T-cell (primary cell): ENCODE measurements at places on chromosomes 6 and 20.
A peak's percentile ranks its signal among the peaks of the same experiment; 100 is the strongest.

DNA sequence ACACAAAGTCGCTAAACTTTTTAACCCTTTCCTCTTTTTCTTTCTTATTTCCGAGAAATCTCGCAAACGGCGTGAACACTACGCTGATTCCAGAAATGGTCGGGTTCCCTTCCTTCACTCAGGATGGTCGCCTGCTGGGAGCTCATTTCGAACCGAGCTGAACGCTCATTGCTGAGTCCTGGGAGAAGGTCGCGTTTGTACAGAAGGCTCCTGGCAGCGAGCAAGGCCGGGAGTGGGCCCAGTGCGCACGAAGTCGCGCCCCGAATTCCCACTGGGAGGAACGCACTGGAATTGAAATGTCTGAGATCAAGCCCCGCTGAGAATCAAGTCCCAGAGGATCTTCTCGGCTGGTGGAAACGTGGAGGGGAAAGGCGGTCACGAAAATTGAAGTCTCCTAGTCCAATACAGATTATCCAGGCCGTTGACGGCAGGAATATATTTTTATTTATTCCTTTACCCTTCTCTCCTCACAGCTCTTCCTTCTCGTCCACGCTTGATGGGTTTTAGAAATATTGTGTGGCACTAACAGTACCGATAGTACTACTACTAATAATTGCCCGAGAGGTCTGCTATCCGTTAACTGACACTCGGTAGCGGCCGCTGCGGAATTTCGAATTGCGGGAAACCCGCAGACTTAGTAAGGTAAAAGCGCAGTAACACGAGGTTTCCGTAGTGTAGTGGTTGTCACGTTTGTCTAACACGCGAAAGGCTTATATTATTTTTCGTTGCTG lies 207.2 kb upstream of the ZNF184 start:
- no peak overlapping the region for H3K27ac ChIP-seq
- H3K36me3 ChIP-seq, result no peaks in the 10 kb centered on the region
- no peaks in the 10 kb centered on the region for H3K4me1 ChIP-seq
- no peak overlapping the region for H3K4me3 ChIP-seq

- H3K27me3 ChIP-seq, result no peaks in the 10 kb centered on the region
- no peaks in the 10 kb centered on the region for H3K36me3 ChIP-seq
- DNase-seq, result no peak
- peaks cover 7% of the 10 kb centered on the region for H3K4me1 ChIP-seq
Observed at GRCh38 chr6:5424726-5425125, 163.4 kb downstream of the FARS2 start.

DNA sequence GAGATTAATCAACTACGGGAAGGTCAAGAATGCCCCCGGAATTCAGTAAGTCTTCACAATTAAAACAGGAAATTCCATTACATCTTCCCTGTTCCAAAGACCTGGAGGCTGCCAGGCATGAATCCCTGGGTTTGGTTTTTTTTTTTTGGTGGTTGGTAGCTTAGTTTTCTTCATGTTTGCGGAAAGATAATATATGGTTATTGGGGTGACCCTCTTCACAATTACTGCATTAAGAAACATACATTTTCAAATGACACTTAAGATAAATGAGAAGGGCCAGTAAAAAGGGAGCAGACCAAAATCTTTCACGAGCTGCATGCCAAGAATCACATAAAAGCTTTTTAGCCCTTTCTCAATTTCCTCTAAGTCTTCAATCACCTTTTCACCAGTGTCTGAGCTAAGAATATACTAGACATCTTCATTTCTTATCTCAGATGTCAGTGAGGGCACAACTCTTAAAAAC lies 64.0 kb downstream of the KIF13A start:
- H3K4me3 ChIP-seq, result no peak overlapping the region
- no peaks in the 10 kb centered on the region for H3K4me1 ChIP-seq
- no peaks in the 10 kb centered on the region for H3K36me3 ChIP-seq

DNA sequence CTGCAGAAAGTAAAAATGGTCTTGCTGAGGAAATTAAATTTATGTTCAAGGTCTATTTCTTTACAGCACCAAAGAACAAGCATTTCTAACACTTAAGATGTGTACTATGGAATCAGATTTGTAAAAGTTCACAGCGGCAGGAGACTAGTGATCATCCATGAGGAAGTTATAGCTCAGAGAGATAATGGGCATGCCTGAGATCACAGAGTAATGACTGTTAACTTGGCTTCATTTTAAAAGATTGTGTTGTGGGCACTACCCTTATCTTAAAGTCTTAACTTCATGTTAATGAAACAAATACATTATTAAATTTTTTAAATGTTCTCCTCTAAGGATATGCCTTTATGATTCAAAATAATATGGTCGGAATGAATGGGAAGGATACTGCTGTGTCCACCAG lies 168.6 kb downstream of the GMPR start:
- H3K27ac ChIP-seq, result no peak overlapping the region
- peaks cover 5% of the 10 kb centered on the region for H3K4me1 ChIP-seq
- DNase-seq, result no peak

DNA sequence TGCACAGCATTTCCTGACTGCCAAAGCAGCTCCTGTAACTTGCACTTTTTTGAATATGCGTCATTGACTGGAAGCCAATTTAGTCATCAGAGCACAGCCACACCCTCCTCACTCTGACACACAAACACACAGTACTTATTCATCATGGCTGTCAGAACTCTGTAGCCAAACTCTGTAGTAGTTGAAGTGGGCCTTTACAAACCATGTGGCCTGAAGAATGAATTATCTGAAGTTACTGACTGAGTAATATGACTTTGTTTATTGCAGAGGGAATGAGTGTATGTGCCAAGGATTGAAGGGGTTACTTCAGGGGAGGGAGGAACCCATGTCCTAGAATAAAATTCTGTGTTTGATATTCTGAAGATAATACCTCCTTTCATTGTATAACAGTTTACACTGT lies 102.7 kb downstream of the FIG4 start:
- H3K27me3 ChIP-seq, result no peaks in the 10 kb centered on the region
- DNase-seq, result no peak
- H3K4me3 ChIP-seq, result no peak overlapping the region
- no peak overlapping the region for H3K27ac ChIP-seq
- no peaks in the 10 kb centered on the region for H3K36me3 ChIP-seq
- H3K4me1 ChIP-seq, result no peaks in the 10 kb centered on the region

GRCh38 chr6:168026925-168027324 lies 29.5 kb downstream of the KIF25 start:
- H3K36me3 ChIP-seq, result no peaks in the 10 kb centered on the region
- no peak overlapping the region for H3K27ac ChIP-seq
- no peak for DNase-seq
- no peak overlapping the region for H3K4me3 ChIP-seq

DNA sequence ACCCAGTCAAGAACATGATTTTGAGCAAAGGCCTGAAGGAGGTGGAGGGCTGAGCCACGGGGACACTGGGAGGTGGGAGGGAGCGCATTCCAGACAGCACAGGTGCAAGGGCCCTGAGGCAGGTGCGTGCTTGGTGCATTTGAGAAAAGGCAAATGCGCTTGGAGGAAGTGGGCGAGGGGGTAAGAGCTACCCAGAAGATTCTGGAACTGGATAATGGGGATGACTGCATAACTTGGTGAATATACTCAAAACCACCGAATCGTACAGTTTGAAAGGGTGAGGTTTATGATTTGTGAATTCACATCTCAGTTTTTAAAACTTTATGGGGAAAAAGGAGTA lies 9.8 kb downstream of the PREX1 start:
- H3K27me3 ChIP-seq, result no peaks in the 10 kb centered on the region
- no peak for DNase-seq
- H3K27ac ChIP-seq, result peak overlapping the region; percentile 82
- no peaks in the 10 kb centered on the region for H3K36me3 ChIP-seq
- H3K4me3 ChIP-seq, result peak overlapping the region; percentile 39
- peaks cover 91% of the 10 kb centered on the region for H3K4me1 ChIP-seq

GRCh38 chr6:52522655-52523054 lies 54.2 kb downstream of the TRAM2 start:
- H3K27ac ChIP-seq, result no peak overlapping the region
- H3K36me3 ChIP-seq, result peaks cover 7% of the 10 kb centered on the region
- DNase-seq, result no peak
- H3K4me1 ChIP-seq, result peaks cover 3% of the 10 kb centered on the region
- no peaks in the 10 kb centered on the region for H3K27me3 ChIP-seq
- no peak overlapping the region for H3K4me3 ChIP-seq

GRCh38 chr6:166418691-166419143 lies 36.0 kb upstream of the MPC1 start:
- H3K27ac ChIP-seq, result peak overlapping the region; percentile 82
- peaks cover 7% of the 10 kb centered on the region for H3K36me3 ChIP-seq
- DNase-seq, result no peak
- H3K27me3 ChIP-seq, result no peaks in the 10 kb centered on the region
- no peak overlapping the region for H3K4me3 ChIP-seq

DNA sequence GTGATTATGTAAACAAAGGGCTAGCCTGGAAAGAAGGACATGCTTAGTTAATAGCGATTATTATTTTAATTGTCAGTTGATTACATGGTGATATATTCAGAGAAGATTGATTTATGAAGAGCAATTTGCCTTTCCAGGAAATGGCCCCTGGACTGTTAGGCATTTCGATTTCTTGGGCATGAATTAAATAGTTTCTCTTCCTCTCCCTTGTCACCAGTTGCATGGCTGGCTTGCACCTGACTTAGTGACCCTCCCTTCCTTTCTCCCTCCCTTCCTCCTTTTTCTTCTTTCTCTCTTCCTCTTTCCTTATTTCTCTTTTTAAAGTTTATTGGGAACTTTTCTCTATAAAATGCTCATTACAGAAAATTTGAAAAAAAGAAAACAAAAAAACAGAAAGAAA lies 235.4 kb downstream of the CDC5L start:
- DNase-seq, result no peak
- no peaks in the 10 kb centered on the region for H3K27me3 ChIP-seq
- H3K4me1 ChIP-seq, result peaks cover 3% of the 10 kb centered on the region
- H3K36me3 ChIP-seq, result no peaks in the 10 kb centered on the region
- no peak overlapping the region for H3K4me3 ChIP-seq

GRCh38 chr20:24052599-24053275 lies 64.2 kb upstream of the GGTLC1 start:
- no peak for DNase-seq
- H3K4me1 ChIP-seq, result peaks cover 37% of the 10 kb centered on the region
- H3K27ac ChIP-seq, result no peak overlapping the region

GRCh38 chr20:38805958-38806854 lies 709 bp downstream of the PPP1R16B start:
- H3K27ac ChIP-seq, result peak overlapping the region; percentile 99
- H3K4me3 ChIP-seq, result peak overlapping the region; percentile 99
- H3K36me3 ChIP-seq, result peaks cover 18% of the 10 kb centered on the region
- peak; percentile 42 for DNase-seq
- H3K27me3 ChIP-seq, result no peaks in the 10 kb centered on the region

- no peak overlapping the region for H3K27ac ChIP-seq
- H3K27me3 ChIP-seq, result peaks cover 14% of the 10 kb centered on the region
- H3K36me3 ChIP-seq, result no peaks in the 10 kb centered on the region
- DNase-seq, result no peak
- no peak overlapping the region for H3K4me3 ChIP-seq
Observed at GRCh38 chr20:9068233-9068801, 570 bp upstream of the PLCB4 start.

- no peaks in the 10 kb centered on the region for H3K36me3 ChIP-seq
- H3K27ac ChIP-seq, result no peak overlapping the region
- H3K27me3 ChIP-seq, result no peaks in the 10 kb centered on the region
- no peak for DNase-seq
- no peak overlapping the region for H3K4me3 ChIP-seq
Observed at GRCh38 chr6:125574604-125575003, 174.8 kb upstream of the HEY2 start.

- H3K27me3 ChIP-seq, result no peaks in the 10 kb centered on the region
- H3K36me3 ChIP-seq, result no peaks in the 10 kb centered on the region
- no peak overlapping the region for H3K4me3 ChIP-seq
- no peak overlapping the region for H3K27ac ChIP-seq
Observed at GRCh38 chr6:137237413-137238170, 18.4 kb upstream of the IFNGR1 start.

DNA sequence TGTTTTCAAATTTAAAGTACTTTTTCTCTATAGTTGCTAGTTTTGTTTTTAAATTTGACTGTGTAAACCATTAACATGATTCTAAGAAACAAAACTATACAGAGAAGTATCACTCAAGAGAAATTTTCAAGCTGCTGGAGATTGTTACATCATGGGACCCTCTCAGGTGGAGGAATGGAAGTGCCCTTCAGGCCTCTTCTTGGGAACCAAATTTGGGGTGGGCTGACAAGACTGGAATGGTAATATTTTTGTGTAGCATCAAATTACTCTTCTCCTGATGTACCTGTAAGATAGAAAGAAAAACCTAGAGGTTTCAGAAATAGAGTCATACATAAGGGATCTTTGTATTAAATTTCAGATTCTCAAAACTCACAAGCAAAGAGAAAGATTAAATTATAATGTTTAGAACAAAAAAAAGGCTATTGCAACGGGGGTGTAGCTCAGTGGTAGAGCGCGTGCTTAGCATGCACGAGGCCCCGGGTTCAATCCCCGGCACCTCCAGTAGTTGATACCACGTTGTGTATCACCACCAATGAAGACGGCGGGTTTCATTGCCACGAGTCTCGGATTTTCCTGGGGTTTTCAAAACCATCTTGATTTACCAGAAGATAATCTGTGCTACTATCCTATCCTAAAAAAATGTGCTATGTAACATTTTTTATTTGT lies 193.7 kb downstream of the GPX5 start:
- no peak for DNase-seq
- no peaks in the 10 kb centered on the region for H3K36me3 ChIP-seq
- peaks cover 26% of the 10 kb centered on the region for H3K27me3 ChIP-seq
- H3K27ac ChIP-seq, result no peak overlapping the region
- no peaks in the 10 kb centered on the region for H3K4me1 ChIP-seq
- H3K4me3 ChIP-seq, result no peak overlapping the region

- no peak overlapping the region for H3K4me3 ChIP-seq
- H3K27me3 ChIP-seq, result no peaks in the 10 kb centered on the region
- peaks cover 13% of the 10 kb centered on the region for H3K4me1 ChIP-seq
- no peak overlapping the region for H3K27ac ChIP-seq
- H3K36me3 ChIP-seq, result peaks cover 8% of the 10 kb centered on the region
Observed at GRCh38 chr6:3263096-3263495, 4.3 kb downstream of the PSMG4 start.

- no peak overlapping the region for H3K4me3 ChIP-seq
- no peak for DNase-seq
- H3K4me1 ChIP-seq, result no peaks in the 10 kb centered on the region
- peaks cover 5% of the 10 kb centered on the region for H3K27me3 ChIP-seq
- no peak overlapping the region for H3K27ac ChIP-seq
Observed at GRCh38 chr6:88476388-88476787, 310.2 kb upstream of the CNR1 start.

DNA sequence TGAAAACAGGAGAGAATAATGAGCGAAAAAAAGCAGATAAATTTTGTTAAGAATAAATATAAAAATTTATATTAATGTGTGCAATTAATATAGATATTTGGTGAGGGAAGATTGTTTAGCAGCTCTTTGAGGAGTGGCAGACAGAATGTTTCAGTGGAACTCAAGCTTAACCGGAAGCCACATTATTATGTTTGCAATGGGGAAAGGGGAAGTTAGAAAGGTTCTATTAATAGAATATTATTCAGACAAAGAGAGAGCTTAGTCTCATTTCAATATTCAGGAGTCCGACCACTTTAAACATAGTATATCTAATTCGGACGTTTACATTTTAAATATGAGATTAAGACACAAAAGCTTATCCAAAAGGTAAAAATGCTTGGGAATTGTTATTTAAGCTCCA lies 81.6 kb upstream of the KHDRBS2 start:
- no peak overlapping the region for H3K27ac ChIP-seq
- H3K4me1 ChIP-seq, result no peaks in the 10 kb centered on the region
- DNase-seq, result no peak
- H3K36me3 ChIP-seq, result no peaks in the 10 kb centered on the region
